Esophagus muscularis mucosa (tissue), 4 donors: ENCODE measurements at places on chromosomes 4 and X. TPM values are rescaled to one million over a fixed set of nuclear protein-coding genes. Genes with fewer than 3 reads are reported as not detected.

MUC7 gene
- total RNA-seq = not detected

RHOXF2 gene
- total RNA-seq = not detected

PNCK gene
- 28.7 TPM for total RNA-seq

SLC4A4 gene
- total RNA-seq = 2.8 TPM

CCKAR gene
- 1.3 TPM for total RNA-seq

VCX3A gene
- not detected for total RNA-seq

HOPX gene
- 11.9 TPM for total RNA-seq

CETN2 gene
- 40.7 TPM for total RNA-seq
